ENCODE measurements at places on chromosomes 12 and 14.

GRCh38 chr12:85713373-85713772 is 122.8 kb downstream of the RASSF9 start:
- DNase-seq = no peak

- no peak for DNase-seq
Observed at GRCh38 chr14:65003394-65003793, 16.7 kb downstream of the FNTB start.

- DNase-seq = no peak
Observed at GRCh38 chr14:78254911-78255461, 84.8 kb downstream of the NRXN3 start.

DNA sequence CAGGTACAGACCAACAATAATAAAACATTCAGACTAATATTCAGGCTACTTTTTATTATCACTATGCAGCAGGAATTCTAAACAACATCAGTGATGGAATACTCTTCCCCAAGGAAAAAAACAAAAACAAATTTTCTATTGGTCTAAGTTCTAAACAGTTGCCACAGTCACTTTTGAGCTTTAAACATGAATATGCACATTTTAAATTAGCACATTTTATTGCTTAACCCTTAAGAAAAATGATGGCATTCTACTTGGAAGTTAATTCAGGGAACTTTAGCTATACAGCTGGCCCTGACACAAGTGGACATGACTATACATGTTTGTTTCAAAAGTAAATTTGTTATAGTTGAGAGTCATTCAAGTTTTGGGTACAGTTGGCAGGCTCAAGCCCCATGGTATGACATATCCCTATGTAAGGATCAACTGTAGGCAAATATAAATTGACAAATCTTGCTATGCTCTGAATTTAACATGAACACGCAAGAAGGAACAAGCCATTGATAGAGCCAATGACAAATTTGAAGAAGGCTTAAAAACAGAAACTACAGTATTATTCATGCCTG is 224.3 kb upstream of the AMIGO2 start:
- DNase-seq = no peak

- DNase-seq = no peak
Observed at GRCh38 chr14:83470959-83471695, 1937.5 kb upstream of the SEL1L start.

DNA sequence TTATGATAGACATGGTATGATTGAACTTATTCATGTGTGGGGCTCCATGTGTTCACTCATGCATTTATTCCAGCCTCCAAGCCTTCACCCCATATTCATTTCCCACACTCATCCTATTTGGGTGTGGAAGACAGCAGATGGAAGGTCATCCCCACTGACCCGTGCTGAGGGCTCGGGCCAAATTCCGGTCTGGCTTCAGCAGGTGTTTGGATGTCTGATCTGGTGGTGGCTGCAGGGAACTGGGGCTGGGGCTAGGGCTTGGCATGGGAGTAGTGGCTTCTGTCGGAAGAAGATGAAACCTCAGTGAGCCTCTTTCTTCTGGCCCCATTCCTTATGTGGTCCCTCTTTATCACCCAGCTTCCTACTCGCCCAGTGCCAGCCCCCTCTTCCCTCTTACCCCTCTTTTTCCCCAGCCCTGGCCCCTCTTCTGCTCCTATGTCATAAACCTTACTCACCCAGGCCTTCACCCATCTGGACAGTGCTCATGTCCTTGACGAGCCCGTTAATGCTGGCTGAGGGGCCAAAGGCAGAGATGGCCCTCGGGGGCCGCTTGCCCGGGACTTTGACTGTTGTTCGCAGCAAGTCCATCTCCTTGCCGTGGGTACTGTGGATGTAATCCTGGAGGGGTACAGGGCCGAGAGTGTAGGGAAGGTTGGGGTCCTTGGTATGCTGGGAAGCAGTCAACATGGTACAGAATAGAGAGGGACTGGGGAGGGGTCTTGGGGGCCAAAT is 8.0 kb downstream of the AGAP2 start:
- DNase-seq = no peak

DNA sequence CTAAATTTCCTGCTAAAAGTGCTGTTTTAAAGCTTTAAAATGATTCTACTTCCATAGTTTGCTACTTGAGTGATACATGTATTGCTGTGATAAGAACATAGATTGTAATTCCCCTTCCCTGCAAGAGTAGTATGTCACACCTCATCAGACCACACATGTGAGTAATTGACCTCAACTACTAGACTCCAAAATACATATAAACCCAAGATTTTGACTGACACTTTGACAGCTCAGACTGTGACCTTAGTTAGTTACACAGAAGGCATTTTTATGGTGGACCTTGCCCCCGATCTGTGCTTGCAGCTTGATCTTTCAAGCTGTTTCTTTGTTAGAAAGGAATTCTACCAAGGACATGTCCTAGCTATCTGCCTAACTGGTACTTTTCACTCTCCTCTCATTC is 18.6 kb downstream of the APOBEC1 start:
- no peak for DNase-seq

GRCh38 chr12:8985213-8985754 is 4.1 kb upstream of the KLRG1 start:
- no peak for DNase-seq

GRCh38 chr14:96126783-96127271 is 77.8 kb upstream of the BDKRB2 start:
- no peak for DNase-seq

DNA sequence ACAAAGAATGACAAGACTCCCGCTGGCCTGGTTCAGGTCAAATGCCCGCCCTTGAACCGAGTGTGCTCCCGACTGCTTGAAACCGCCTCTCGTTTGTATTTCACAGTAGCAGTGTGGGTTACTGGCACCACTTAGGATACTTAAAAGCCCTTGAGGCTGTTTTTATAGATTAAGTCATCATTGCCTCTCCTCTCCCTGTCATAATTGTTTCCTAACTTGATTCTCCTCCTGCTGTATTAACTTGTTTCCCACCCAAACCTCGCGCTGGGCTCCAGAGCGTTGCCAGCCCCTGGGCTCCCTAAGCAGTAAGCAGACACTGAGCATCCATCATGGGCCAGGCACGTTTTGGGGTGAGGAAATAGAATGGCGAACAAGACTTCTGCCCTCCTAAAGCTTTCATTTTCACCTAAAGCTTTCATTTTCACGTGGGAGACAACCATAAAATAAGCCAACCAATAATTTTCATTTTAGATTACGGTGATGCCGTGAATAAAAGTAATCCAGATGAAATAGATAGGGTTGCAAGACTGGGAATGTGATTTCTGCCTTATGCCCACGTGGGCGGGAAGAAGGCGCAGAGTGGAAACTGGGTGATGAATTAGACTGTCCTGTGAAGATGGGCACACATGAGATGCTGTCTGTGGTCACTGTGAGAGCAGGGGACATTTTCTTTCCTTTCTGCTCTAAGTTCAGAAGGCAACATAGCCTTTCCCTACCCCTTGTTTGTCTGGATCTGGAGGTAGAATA is 97.5 kb downstream of the PPP2R5C start:
- DNase-seq = no peak

- no peak for DNase-seq
Observed at GRCh38 chr12:83141460-83141994, 454.8 kb downstream of the TMTC2 start.

GRCh38 chr12:111409780-111410430 is 4.2 kb downstream of the SH2B3 start:
- no peak for DNase-seq

- DNase-seq = no peak
Observed at GRCh38 chr14:69002069-69002468, 23.0 kb upstream of the ACTN1 start.

GRCh38 chr12:55908726-55909512 is 18.8 kb downstream of the PYM1 start:
- DNase-seq = no peak

GRCh38 chr14:60651796-60652673 is 2.8 kb upstream of the SIX1 start:
- no peak for DNase-seq

DNA sequence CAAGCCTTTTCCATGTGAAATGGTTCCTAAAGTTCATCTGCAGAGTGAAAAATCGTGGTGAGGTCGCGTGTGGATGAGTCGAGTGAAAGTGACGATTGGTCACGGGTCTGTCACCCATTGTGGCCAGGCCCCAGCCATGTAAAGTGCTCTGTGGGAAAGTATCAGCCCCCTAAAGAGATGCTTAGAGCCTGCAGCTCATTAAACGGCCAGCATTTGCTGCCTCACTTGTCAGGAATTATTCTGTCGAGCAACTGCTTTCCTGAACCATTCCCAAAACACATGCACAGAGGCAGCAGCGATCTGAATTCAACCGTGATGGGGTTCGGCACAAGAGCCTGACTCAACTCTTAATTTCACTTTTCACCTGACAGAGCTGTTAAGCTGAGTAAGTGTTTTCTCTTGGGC is 16.0 kb downstream of the DBX2 start:
- no peak for DNase-seq
